Mucosa of descending colon (tissue), 3 donors: ENCODE measurements at places on chromosomes 11 and 22. TPM values are rescaled to one million over a fixed set of nuclear protein-coding genes. Genes with fewer than 3 reads are reported as not detected.

DNA sequence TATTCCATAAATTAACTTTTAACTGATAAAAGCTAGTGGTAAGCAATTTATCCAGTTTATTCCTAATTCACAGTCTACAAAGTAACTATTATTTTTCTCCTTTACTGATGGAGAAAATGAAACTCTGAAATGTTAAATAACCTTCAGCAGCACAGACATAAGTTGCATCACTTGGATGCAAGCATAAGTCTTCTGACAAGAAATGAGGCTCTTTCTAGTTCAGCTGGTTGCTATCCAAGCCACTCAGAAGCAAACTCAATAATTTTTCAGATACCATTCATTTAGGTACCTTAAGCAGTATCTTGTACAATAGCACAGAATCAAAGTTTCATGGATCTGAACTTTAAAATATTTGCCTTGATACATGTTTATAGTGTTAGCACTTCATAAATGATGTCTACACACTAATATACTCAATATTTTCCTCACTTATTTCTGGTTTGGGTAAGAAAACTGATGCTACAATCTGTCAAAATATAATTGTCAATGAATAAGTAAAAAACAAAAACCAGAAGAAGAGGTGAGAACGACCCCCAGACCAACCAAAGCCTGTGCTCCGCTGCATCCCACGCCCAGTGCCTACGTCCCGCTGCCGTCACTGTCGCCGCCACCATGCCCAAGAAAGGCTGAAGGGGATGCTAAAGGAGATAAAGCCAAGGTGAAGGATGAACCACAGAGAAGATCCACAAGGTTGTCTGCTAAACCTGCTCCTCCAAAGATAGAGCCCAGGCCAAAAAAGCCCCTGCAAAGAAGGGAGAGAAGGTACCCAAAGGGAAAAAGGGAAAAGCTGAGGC is 18.1 kb downstream of the FAM168A start:
- DNase-seq, result no peak

- no peak for DNase-seq
Measured at GRCh38 chr11:118888398-118888797, 4.7 kb downstream of the CXCR5 start.

DNA sequence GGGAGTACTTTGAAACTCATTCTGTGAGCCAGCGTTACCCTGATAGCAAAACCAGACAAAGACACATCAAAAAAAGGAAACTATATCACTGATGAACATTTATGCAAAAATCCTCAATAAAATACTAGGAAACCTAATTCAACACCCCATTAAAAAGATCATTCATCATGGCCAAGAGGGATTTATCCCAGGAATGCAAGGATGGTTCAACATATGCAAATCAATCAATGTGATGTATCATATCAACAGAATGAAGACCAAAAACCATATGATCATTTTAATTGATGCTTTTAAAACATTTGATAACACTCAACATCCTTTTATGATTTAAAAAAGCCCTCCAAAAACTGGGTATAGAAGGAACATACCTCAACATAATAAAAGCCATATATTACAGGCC is 19.8 kb downstream of the RRP8 start:
- no peak for DNase-seq

GRCh38 chr22:26671317-26672059 is 14.1 kb downstream of the MIAT start:
- peak; percentile 82 for DNase-seq

GRCh38 chr11:4611986-4612385 is 4.0 kb upstream of the TRIM68 start:
- DNase-seq, result no peak

APOL5 gene
- not detected for total RNA-seq

P2RY2 gene
- 14.5 TPM for total RNA-seq

SGSM1 gene
- 3.0 TPM for total RNA-seq

FAM180B gene
- total RNA-seq, result 0.36 TPM

OR52I1 gene
- total RNA-seq, result not detected
